PC-3 (cell line): ENCODE measurements at places on chromosomes 1 and 21. TPM values are rescaled to one million over a fixed set of nuclear protein-coding genes. Genes with fewer than 3 reads are reported as not detected.

DNA sequence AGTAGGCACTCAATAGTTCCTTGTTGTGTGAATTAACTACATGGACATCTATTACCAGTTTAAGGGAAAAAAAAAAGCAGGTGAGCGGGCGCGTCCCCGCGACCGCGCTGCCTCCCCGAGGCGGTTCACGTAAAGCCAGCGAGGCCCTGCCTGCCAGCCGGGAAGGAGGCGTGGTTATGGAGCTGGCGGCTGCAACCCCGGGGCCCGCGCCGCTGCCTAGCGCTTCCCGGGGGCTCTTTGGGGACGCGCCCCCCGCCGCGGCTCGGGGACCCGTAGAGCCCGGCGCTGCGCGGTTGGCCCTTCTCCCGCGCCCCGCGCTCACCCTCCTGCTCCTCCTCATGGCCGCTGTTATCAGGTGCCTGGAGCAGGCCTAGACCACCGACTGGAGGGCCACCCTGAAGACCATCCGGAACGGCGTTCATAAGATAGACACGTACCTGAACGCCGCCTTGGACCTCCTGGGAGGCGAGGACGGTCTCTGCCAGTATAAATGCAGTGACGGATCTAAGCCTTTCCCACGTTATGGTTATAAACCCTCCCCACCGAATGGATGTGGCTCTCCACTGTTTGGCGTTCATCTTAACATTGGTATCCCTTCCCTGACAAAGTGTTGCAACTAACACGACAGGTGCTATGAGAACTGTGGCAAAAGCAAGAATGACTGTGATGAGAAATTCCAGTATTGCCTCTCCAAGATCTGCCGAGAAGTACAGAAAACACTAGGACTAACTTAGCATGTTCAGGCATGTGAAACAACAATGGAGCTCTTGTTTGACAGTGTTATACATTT is 2.6 kb upstream of the CC2D1B start:
- DNase-seq: peak; percentile 76

DNA sequence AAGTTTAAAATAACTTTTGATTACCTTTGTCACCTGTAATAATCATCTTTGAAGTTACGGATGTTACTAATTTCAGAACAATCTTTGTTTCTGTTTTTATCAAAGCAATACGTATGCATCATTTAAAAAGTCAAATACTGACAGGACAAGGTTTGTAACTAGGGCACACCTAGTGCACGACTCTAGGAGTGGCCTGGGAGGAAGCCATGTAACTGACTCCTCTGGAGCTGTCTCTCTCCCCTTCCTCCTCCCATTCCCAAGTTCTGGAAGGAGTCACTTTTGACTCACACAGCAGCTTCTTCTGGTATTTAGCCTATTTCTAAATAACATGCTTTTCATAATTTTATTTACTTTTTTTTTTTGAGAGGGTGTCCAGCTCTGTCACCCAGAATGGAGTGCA is 11.8 kb upstream of the RAP1GAP start:
- peak; percentile 48 for DNase-seq

DNA sequence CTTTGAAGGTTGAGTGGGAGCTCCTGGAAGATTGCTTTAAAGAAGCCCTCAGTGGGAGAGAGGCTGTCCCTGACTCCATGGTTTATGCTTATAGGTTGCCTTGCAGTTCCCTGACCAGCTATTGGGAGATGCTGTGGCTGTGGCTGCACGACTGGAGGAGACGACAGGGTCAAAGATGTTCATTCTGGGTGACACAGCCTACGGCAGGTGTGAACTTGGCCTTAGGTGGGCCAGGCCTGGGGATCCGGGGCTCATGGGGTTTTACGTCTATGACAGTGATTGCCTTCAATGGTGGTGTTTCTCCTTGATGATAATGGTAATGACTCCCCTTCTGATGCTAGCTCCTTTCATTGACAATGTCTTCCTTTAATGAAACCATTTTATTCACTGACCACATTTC is 692 bp downstream of the DPH2 start:
- DNase-seq: no peak

GRCh38 chr1:213284626-213285025 is 233.6 kb downstream of the RPS6KC1 start:
- peak; percentile 56 for DNase-seq

DNA sequence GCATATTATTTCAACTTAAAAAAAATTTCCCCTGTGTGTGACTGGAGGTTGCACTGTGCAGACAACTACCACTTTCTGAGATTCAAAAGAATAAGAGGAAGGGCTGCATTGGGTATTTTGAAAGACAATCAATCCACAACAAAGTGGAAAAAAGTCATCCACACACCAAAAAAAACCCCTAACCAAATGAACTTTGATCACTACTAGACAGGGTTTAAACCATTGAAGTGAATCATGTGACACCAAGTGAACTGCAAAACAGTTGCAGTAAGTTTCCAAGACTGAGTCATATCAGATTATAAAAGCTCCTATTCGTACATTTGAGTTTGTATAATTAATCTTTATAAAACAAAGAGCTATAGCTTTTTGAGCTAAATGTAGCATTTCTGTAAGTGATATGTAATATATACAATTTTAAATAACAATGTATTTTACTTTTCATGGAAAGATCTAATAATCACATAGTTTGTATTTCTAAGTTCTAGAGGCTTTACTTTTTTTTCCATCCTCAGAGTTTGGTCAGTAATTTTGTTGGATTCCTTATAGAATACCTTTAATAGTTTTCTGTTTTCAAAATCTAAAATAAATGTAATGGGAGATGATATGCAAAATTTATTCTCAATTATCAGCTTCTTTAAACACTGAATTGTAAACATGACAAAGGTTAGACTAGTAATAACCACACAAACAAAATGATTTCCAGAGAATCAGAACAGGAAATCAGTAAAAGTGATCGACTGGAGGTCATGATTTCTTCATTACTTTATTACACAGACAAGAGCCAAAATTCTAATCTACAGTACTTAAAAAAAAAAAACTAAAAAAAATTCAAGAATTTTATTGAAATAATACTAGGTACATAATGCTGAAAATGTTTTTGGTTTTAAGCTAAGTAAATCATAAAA is 50.5 kb upstream of the GFI1 start:
- DNase-seq: peak; percentile 26

DNA sequence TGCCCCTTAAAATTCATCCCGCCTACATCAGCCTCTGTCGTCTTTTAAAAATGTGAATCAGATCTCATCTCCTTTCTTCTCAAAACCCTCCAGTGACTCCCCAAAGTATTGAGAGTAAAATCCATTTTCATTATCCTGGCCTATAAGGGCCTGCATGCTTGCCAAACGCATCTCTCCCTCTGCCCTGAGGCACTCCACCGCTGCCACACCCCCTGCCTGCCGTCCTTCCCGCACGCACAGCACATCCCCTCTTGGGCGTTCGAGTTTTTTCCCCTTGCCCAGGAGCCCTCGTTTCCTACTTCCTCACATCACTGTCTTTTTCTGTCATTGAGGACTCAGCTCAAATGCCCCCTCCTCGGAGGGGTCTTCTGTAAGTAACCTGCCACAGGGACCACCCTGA is 53.3 kb upstream of the MTR start:
- DNase-seq: no peak

GRCh38 chr1:172108161-172108893 is 267.0 kb downstream of the DNM3 start:
- DNase-seq: peak; percentile 43

- no peak for DNase-seq
These were observed 121.3 kb downstream of the HFM1 start for GRCh38 chr1:91283421-91283726.

GRCh38 chr1:18527514-18527913 is 46.8 kb downstream of the KLHDC7A start:
- no peak for DNase-seq

DNA sequence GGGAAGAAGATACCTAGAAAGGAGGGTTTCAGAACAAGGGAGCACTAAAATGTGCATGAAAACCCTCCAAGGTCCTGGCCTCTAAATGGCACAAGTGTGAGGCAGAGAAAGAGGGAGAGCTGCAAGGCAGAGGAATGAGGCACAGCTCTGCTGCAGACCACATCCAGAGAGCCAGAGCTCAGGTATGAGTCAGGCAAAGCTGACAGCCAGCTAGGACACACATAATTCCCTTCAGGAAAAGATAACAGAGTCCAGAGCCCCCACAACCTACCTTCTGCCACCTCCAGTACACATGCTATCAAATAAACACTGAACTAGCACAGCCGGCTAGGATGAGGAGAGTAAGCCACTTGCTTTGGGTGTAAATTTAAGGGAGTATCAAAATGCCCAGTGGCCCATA is 62.2 kb downstream of the HSF2BP start:
- peak; percentile 81 for DNase-seq

DNA sequence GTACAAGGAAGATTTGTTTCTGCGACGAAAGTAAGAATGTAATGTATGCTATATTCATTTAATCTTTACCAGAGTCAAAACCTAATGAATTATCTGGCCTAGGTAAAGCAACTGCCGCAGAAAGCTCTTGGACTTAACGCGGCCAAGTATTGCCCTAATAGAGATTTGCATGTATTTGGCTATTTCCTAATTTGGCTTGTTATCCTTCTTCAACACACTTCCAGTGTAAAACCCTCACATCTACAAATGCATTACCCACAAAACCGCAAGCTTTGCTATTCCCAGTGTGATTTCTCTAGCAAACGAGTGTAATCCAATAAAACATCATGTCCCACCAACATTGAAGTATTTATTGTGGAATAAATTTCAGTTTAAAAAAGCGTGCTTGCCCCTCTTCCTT is 123.8 kb upstream of the LMO4 start:
- no peak for DNase-seq

DNA sequence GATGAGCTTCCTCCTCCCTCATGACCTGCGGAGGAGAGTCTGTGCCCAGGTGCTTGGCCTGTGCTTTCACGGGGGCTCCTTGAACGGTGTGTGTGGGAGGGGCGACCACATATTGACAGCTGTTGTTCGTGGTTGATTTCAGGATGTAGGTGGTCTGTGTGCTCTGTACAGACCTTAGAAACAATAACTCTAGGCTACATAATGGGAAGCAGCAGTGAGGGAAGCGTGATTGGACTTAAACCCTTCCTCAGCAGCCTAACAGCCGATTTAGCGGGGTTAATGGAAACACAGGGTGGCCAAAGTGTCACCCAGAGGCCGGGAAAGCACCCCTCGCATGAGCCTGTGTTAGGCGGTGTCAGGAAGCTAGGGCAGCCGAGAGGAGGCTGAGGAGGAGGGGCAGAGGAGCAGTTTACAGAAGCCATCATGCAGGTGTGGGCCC is 56.0 kb downstream of the TBCE start:
- no peak for DNase-seq

The FGR gene
- total RNA-seq: not detected in 2 replicates

The LAMTOR2 gene
- 130 TPM in 2 replicates for total RNA-seq

The SPATA21 gene
- not detected in 2 replicates for total RNA-seq

The UBE2J2 gene
- 182 and 200 TPM in 2 replicates for total RNA-seq

The TRIM46 gene
- total RNA-seq: 4.1 and 5.4 TPM in 2 replicates

The DISP3 gene
- 0.35 and 0.40 TPM in 2 replicates for total RNA-seq

The AMY1B gene
- total RNA-seq: not detected in 2 replicates
